HCT116 (cell line): ENCODE measurements at places on chromosomes 4 and X. TPM values are rescaled to one million over a fixed set of nuclear protein-coding genes. Genes with fewer than 3 reads are reported as not detected.

ZMAT1 gene
- total RNA-seq: 0.69 TPM

NAP1L5 gene
- total RNA-seq: 1.8 TPM

GRCh38 chr4:118969359-118969758, 80.7 kb downstream of the SYNPO2 start:
- H3K4me3 ChIP-seq: no peak overlapping the region
- H3K36me3 ChIP-seq: no peaks in the 10 kb centered on the region
- no peaks in the 10 kb centered on the region; the same call in 1 of the 2 replicates for H3K4me1 ChIP-seq
- H3K27me3 ChIP-seq: no peaks in the 10 kb centered on the region
- peak; percentile 32 for DNase-seq

- no peaks in the 10 kb centered on the region for H3K4me1 ChIP-seq
- no peaks in the 10 kb centered on the region for H3K27me3 ChIP-seq
- H3K4me3 ChIP-seq: no peak overlapping the region
- H3K36me3 ChIP-seq: no peaks in the 10 kb centered on the region
Measured at GRCh38 chr4:110130576-110131358, 67.6 kb downstream of the ELOVL6 start.

EVC2 gene
- total RNA-seq: not detected

DNA sequence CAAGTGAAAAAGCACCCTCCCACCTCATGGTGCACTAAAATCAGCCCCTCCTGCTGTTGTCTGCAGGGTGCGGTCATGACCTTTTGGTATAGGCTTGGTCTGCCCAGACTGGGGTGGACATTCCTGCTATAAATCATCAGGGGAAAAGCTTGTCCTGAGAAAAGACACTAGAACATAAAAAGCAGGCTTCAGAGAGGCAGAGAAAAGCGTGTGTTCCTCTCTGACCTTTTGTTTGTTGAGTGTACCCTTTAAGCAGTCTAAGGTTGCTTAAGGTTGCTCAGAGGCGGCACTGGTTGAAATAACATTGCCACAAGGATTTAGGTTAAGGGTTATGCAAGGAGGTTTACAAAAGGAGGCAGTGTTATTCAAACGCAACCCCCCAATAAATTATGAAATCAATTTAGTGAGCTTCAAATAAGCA, 43.5 kb downstream of the CCDC158 start:
- H3K4me3 ChIP-seq: no peak overlapping the region
- DNase-seq: no peak
- H3K36me3 ChIP-seq: no peaks in the 10 kb centered on the region
- H3K27me3 ChIP-seq: no peaks in the 10 kb centered on the region

DNA sequence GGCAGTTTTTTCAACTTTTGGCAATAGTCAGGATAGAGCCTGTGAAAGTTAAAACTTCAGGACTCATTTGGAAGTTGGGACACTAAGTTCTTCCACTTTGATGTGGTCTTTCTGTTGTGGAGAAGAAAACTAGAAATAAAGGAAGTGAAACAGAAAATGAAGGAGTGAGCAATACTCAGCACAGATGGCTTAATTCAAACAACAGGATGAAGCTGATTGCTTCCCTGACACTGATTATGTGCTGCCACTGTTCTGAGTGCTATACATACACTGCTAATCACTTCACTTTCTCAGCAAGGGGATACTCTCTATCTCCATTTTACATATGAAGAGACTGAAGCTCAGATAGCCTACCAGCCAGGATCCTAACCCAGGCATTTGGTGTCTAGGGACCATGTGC, 235.1 kb upstream of the CPEB2 start:
- H3K27me3 ChIP-seq: no peaks in the 10 kb centered on the region
- H3K4me1 ChIP-seq: no peaks in the 10 kb centered on the region
- DNase-seq: no peak
- no peaks in the 10 kb centered on the region for H3K36me3 ChIP-seq

- H3K4me3 ChIP-seq: no peak overlapping the region
- H3K36me3 ChIP-seq: no peaks in the 10 kb centered on the region
- no peak for DNase-seq
Measured at GRCh38 chr4:15303052-15303641, 124.7 kb upstream of the C1QTNF7 start.

RHOXF2 gene
- total RNA-seq: 0.12 TPM

DNA sequence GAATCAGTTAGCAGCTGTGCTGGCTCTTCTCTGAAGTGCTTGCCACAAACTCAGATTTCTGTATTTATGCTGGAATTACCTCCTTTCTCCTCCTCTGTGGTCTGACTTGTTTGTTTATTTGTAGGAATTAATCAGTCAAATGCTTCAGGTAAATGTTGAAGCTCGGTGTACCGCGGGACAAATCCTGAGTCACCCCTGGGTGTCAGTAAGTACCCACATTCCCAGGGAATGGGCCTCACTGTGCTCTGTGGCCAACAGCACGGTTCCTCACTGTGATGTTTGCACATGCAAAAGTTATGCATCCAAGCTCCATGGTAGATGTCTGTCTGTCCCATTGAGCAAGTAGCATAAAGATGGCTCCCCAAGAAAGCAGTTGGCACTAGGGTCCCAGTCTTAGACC, 169.9 kb downstream of the DCLK2 start:
- no peak overlapping the region for H3K27ac ChIP-seq
- H3K4me3 ChIP-seq: no peak overlapping the region
- H3K27me3 ChIP-seq: no peaks in the 10 kb centered on the region
- DNase-seq: no peak
- no peaks in the 10 kb centered on the region for H3K36me3 ChIP-seq
- H3K4me1 ChIP-seq: no peaks in the 10 kb centered on the region

PDGFRA gene
- total RNA-seq: 0.25 TPM

MAGEA2 gene
- 48.1 TPM for total RNA-seq

GRCh38 chr4:147597561-147597960, 19.6 kb upstream of the TMEM184C start:
- no peaks in the 10 kb centered on the region for H3K36me3 ChIP-seq
- H3K27ac ChIP-seq: no peak overlapping the region
- H3K4me1 ChIP-seq: peaks cover 14% of the 10 kb centered on the region
- DNase-seq: no peak
- no peaks in the 10 kb centered on the region for H3K27me3 ChIP-seq

FAM13A gene
- 17.2 TPM for total RNA-seq

DNA sequence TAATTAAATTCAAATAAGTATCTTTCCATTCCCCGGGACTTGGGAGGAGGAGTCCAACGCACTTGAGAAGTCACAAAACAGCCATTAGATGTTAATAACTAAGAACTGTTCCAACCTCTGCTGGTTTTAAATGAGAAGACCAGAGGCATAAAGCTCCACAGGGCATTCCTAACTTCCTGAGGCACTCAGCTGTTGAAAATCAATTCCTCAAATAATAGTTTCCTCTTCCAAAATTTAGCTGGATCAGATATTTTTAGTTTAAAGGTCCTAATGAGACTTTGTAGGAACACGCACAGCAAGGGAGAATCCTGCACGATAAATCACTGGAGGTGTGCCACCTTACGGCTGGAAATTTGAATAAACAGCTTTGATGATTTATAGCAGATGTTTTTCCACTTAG, 504.3 kb upstream of the ZFP42 start:
- H3K4me1 ChIP-seq: no peaks in the 10 kb centered on the region
- H3K27me3 ChIP-seq: no peaks in the 10 kb centered on the region
- DNase-seq: no peak

DNA sequence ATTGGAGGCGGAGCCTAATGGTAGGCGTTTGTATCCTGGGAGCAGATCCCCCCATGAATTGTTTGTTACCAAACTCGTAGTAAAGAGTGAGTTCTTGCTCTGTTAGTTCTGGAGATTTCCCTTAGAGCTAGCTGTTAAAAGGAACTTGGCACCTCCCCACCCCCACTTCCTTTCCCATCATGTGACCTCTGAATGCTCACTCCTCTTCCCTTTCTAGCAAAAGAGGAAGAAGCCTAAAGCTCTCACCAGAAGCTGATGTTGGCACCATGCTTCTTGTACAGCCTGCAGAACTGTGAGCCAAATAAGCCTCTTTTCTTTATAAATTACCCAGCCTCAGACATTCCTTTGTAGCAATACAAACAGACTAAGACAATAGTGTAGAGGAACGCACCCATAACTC, 13.8 kb upstream of the ATOH1 start:
- DNase-seq: no peak
- H3K36me3 ChIP-seq: no peaks in the 10 kb centered on the region
- no peak overlapping the region for H3K4me3 ChIP-seq
- H3K27me3 ChIP-seq: no peaks in the 10 kb centered on the region
- no peaks in the 10 kb centered on the region for H3K4me1 ChIP-seq
- no peak overlapping the region for H3K27ac ChIP-seq

PGRMC1 gene
- 81.6 TPM for total RNA-seq

DNA sequence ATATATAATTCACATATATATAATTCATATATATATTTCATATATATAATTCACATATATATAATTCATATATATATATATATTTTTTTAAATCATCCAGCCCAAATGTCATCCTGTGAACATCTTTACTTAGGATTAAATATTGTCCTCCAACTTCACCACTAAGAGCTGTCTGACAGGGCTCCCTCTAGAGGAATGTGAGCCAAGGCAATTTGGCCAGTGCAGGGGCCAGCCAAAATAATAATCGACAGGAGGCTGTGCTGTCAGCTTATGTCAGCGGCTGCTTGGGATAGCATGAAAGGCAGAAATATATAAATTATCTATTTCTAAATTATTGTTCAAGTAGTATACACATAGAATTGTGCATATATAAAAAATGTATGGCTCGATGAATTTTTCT, 29.5 kb downstream of the EGFL6 start:
- no peaks in the 10 kb centered on the region for H3K27me3 ChIP-seq
- H3K27ac ChIP-seq: no peak overlapping the region
- H3K4me3 ChIP-seq: no peak overlapping the region
- H3K4me1 ChIP-seq: no peaks in the 10 kb centered on the region

- H3K27ac ChIP-seq: no peak overlapping the region
- H3K36me3 ChIP-seq: 0 out of 2 replicates have a peak, but pooled peaks cover 4% of the 10 kb centered on the region
Measured at GRCh38 chr4:39353478-39354253, 12.5 kb downstream of the RFC1 start.

DNA sequence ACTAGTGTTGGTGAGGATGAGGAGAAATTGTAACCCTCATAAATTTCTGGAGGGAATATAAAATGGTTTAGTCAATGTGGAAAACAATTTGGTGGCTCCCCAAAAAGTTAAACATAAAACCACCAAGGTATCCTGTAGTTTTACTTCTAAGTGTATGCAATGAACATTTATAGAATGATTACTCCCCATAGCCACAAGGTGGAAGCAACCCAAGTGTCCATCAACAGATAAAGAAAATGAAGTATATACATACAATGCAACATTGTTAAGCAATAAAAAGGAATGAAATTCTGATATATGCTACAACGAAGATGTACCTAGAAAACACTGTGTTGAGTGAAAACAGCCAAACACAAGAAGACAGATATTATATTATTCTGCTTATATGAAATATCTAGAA, 569.1 kb upstream of the GRID2 start:
- H3K36me3 ChIP-seq: no peaks in the 10 kb centered on the region
- H3K4me1 ChIP-seq: no peaks in the 10 kb centered on the region
- no peak for DNase-seq
- H3K27me3 ChIP-seq: no peaks in the 10 kb centered on the region
- no peak overlapping the region for H3K27ac ChIP-seq

MAGEA12 gene
- not detected for total RNA-seq

GRCh38 chrX:81259020-81259713, 57.3 kb downstream of the SH3BGRL start:
- H3K4me1 ChIP-seq: no peaks in the 10 kb centered on the region
- no peaks in the 10 kb centered on the region for H3K27me3 ChIP-seq
- no peak overlapping the region for H3K4me3 ChIP-seq
- H3K36me3 ChIP-seq: no peaks in the 10 kb centered on the region
- H3K27ac ChIP-seq: no peak overlapping the region
- no peak for DNase-seq

DNA sequence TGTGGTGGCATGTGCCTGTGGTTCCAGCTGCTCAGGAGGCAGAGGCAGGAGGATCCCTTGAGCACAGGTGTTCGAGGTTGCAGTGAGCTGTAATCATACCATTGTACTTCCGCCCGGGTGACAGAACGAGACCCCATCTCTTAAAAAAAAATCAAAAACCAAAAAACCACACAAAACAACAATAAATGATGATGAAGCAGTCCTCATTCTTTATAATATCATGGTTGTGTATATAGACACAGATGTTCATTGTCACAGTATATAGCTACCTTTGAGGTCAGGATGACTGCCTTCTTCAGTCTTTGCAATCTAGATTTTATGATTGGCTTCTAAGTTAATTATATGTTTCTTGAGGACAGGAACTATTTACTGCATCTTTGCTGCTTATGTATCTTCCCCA, 37.0 kb downstream of the ZFX start:
- no peak for DNase-seq
- no peaks in the 10 kb centered on the region for H3K36me3 ChIP-seq
- no peak overlapping the region for H3K4me3 ChIP-seq
- H3K27me3 ChIP-seq: no peaks in the 10 kb centered on the region
- no peak overlapping the region for H3K27ac ChIP-seq

GRCh38 chr4:11720292-11720691, 291.6 kb upstream of the HS3ST1 start:
- H3K27me3 ChIP-seq: no peaks in the 10 kb centered on the region
- no peak overlapping the region for H3K4me3 ChIP-seq
- peaks cover 5% of the 10 kb centered on the region; the same call in 1 of the 2 replicates for H3K4me1 ChIP-seq
- DNase-seq: no peak
